ENCODE measurements at places on chromosomes 11 and 22. TPM values are rescaled to one million over a fixed set of nuclear protein-coding genes. Genes with fewer than 3 reads are reported as not detected.

Gene SAAL1
- total RNA-seq: 21.3 TPM

Gene VPREB1
- total RNA-seq: not detected

GRCh38 chr11:35466058-35466457, 46.7 kb upstream of the SLC1A2 start:
- no peak overlapping the region for H3K4me3 ChIP-seq
- H3K4me1 ChIP-seq: no peaks in the 10 kb centered on the region
- H3K36me3 ChIP-seq: no peaks in the 10 kb centered on the region
- H3K27ac ChIP-seq: no peak overlapping the region
- H3K27me3 ChIP-seq: peaks cover 3% of the 10 kb centered on the region

DNA sequence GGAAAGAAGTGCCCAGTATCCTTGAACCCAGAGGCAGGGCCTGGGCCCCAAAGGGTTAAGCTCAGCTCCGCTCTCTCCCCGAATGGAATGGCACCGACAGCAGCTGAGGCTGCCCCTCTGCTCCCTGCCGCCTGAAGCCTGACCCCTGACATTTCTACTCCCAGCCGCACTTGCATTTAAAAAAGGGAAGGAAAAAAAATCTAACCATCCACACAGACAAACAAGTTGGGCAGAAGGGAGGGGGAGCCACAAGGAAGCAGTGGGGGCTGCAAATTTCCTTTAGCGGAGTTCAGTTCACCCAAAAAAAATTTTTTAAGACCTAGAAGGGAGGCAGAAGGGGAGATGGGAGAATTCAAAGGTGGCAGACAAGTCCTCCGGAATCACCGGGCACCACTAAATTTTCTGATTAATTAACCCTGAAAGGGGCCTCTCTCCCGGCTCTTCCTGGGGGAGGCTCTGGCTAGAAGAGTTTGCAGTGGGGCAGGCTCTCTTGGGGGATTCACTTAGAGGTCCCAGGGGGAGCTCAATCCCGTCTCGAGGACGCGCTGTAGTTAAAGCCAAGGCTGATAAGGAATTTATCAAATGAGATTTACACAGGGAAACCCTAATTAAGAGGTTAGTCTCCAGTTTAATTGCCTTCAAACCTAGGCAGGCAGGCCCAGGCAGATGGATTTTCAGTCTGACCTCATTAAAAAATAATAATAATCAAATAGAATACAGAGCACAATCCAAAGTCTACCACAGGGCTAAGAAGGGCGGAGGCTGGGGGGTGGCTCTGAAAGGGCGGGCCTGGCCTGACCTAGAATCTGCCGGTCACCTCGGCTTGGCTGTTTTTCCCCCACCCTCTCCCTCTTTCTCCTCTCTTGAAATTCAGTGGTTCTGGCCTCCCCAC, 25.6 kb downstream of the MN1 start:
- H3K27me3 ChIP-seq: peaks cover 3% of the 10 kb centered on the region
- H3K36me3 ChIP-seq: no peaks in the 10 kb centered on the region
- H3K27ac ChIP-seq: no peak overlapping the region
- no peaks in the 10 kb centered on the region for H3K4me1 ChIP-seq

DNA sequence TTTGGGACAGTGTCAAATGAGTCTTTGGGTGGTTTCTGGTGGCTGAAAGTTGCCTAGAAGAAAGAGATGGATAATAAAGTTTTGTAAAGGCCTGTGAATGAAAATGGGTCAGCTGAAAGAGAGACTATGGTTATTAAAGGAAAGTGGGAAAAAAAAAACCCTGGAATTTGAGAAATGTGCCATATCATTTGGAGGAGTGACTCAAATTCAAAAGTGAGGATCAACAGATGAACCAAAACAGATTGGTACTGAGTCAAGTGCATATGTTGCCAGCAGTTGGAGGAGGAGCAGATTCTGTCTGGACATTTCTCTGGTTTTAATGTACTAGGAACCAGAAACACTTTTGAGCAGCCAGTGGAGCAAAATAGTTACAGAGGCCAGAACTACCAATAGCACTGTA, 339.8 kb downstream of the KCNA4 start:
- no peak overlapping the region for H3K27ac ChIP-seq
- H3K27me3 ChIP-seq: no peaks in the 10 kb centered on the region
- H3K4me3 ChIP-seq: no peak overlapping the region
- no peaks in the 10 kb centered on the region for H3K4me1 ChIP-seq
- DNase-seq: no peak

- H3K36me3 ChIP-seq: no peaks in the 10 kb centered on the region
- no peaks in the 10 kb centered on the region for H3K27me3 ChIP-seq
- H3K4me1 ChIP-seq: no peaks in the 10 kb centered on the region
- no peak overlapping the region for H3K27ac ChIP-seq
- H3K4me3 ChIP-seq: no peak overlapping the region
Measured at GRCh38 chr11:83835423-83835822, 549.3 kb upstream of the CCDC90B start.

GRCh38 chr22:30705710-30706651, 11.3 kb downstream of the OSBP2 start:
- H3K4me1 ChIP-seq: peaks cover 3% of the 10 kb centered on the region
- no peak overlapping the region for H3K4me3 ChIP-seq
- DNase-seq: no peak
- no peak overlapping the region for H3K27ac ChIP-seq

DNA sequence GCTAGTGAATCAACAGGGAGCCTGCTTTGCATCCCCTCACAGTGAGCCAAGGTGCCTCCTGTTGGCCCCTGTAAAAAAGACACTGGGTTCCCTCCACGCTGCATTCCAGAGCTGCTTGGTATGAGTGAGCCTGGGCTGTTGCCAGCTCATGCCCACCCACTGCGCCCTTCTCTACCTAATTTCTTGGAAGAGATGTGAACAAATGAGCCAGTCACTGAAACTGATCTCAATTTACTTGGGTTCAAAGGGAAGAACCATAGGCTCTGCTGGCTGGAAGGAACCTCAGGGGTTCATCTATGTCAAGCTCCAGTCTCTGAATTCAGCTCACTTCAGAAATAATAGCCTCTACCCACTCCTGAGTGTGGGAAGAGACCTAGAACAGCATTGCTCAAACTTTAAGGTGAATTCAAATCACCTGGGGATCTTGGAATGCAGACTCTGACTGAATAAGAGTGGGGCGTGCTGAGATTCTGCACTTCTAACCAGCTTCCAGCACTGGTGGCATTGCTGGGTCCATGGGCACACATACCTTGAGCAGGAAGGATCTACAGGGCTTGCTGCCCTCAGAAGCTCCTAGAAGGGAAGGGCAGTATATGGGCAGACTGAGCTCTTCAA, 5.4 kb upstream of the TMPRSS4 start:
- no peaks in the 10 kb centered on the region for H3K36me3 ChIP-seq
- no peak for DNase-seq
- H3K4me1 ChIP-seq: no peaks in the 10 kb centered on the region
- H3K27me3 ChIP-seq: no peaks in the 10 kb centered on the region

Gene CBX6
- total RNA-seq: 42.8 TPM

DNA sequence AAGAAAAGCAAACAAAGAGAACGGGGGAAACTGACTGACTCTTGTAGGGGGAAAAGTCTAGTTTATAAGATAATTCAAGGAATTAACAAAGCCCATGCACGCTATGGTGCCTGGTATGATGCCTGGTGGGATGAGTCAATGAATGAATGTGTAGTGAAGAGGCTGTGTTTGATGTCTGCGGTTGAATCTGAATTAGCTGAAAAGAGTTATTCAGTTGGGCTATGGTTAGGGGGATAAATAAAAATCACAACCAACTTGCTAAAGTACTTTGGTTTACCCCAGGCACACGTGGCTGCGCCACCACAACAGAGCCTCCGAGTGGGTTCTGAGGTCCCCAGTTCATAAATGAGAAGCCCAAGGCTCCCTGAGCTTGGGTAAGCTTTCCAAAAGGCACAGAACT, 369.3 kb upstream of the SYN3 start:
- no peak for DNase-seq
- no peaks in the 10 kb centered on the region for H3K36me3 ChIP-seq
- H3K4me3 ChIP-seq: no peak overlapping the region
- H3K27me3 ChIP-seq: no peaks in the 10 kb centered on the region

Gene LRRC55
- total RNA-seq: not detected

DNA sequence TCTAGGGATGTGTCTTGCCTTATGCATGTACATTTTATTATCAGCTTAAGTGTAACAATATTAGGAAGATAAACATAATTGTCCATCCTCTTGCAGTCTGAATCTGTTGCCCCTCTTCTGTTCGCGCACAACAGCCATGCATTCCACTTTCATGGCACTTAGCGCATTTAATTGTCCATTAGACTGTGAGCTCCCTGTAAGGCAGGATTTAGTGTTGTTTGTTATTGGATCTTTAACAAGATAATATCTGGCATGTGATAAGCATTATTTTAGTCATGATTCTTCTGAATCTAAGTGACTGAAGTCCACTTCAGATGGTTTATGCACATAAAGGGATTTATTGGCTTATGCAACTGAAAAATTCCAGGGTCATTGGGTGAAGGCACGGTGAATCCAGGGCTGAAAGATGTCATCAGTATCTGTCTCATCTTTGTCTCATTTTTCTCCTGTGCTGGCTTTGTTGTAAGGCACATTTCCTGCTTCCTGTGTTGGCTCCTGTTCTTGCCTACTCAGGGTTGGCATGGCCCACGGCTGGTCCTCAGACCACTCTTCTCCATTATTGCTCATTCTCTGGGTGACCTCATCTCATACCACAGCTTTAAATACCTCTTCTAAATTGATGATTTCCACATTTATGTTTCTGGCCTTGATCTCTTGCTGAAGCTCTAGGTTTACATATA, 37.6 kb downstream of the ATXN10 start:
- no peaks in the 10 kb centered on the region for H3K4me1 ChIP-seq
- no peak for DNase-seq
- no peak overlapping the region for H3K27ac ChIP-seq
- H3K4me3 ChIP-seq: no peak overlapping the region
- H3K36me3 ChIP-seq: peaks cover 41% of the 10 kb centered on the region

Gene FDX1
- 10.6 TPM for total RNA-seq

- no peaks in the 10 kb centered on the region for H3K4me1 ChIP-seq
- no peak overlapping the region for H3K4me3 ChIP-seq
- no peak overlapping the region for H3K27ac ChIP-seq
- DNase-seq: no peak
Measured at GRCh38 chr22:25745341-25746011, 3.5 kb downstream of the MYO18B start.

Gene TLCD5
- not detected for total RNA-seq

DNA sequence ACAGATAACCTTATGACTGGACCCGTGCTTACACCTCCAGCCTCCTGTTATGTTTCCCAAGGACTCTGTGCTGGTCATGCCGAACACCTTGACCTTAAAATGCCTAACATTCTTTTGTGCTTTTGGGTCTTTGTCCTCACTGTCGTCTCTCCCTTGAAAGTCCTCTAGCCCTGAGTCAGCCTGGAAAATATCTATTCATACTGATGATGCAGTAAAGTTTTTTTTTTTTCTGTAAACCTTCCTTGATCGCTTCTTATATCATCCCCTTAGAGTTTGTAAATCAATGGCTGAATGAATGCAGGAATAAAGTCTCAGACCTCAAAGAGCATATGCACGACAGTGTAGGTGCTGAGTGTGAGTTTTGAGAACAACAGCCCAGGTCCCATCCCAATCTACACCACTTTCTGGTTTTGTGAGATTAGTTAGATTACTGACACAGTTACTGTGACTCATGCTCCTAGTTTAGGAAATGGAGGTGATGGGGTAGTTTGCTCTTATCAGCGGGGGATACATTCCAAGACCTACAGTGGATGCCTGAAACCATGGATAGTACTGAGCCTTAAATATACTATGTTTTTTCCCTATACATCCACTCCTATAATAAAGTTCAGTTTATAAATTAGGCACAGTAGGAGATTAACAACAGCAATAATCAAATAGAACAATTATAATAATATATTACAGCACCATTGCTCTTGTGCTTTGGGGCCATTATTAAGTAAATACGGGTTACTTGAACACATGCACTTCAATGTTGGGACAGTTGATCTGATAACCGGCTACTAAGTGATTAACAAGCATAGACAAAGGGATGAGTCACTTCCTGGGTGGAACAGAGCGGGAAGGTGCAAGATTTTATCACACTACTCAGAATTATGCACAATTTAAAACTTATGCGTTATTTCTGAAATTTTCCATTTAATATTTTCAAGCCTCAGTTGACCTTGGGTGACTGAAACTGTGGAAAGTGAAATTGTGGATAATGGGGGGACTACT, 8.6 kb downstream of the TCN1 start:
- H3K27me3 ChIP-seq: no peaks in the 10 kb centered on the region
- H3K36me3 ChIP-seq: no peaks in the 10 kb centered on the region
- H3K4me1 ChIP-seq: peaks cover 15% of the 10 kb centered on the region

Gene LRRC74B
- not detected for total RNA-seq

Gene INSC
- not detected for total RNA-seq

Data from CD4-positive, alpha-beta T cell (primary cell).